ENCODE measurements at places on chromosomes 16 and 17.

- DNase-seq: no peak
Observed at GRCh38 chr16:13996778-13997288, 74.3 kb upstream of the MRTFB start.

DNA sequence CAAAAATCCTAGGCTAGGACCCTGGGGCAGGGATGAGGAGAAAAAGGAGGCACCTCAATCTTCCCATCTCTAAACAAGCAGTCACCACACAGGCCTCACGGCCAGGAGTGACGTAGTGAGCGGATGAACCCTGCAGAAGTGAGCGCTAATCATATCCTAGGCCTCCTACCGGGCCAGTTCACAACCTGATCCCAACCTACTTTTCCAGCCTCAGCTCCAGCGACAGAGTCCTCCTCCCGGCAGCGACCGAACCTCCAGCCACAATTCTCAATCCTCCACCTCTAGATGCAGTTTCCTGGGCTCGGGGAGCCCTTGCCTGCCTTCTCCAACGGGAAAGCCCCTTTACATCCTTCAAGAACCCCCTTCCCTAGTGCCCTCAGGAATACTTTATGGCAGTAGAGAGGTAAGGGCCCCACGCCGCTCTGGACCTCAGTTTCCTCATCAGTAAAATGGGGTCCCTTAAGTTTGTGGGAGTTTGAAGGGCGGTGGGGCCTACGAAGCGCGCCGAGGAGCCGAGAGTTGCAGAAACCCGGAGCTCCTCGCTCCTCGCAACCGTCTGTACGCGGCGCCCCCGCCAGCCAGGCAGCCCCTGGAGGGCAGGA is 1.4 kb downstream of the ZNF668 start:
- no peak for DNase-seq

GRCh38 chr17:67459985-67460384 is 82.9 kb downstream of the PITPNC1 start:
- DNase-seq: no peak

GRCh38 chr16:79151-80054 is 1.4 kb downstream of the MPG start:
- DNase-seq: no peak

Measured in NCI-H1092 treated with DMSO at 0.1 percent for 48 hours (cell line).